H1 (cell line): ENCODE measurements at places on chromosomes 13 and 19. TPM values are rescaled to one million over a fixed set of nuclear protein-coding genes. Genes with fewer than 3 reads are reported as not detected.

SPPL2B gene
- 52.6 and 55.7 TPM in 2 replicates for total RNA-seq

MAMSTR gene
- total RNA-seq = 2.0 and 2.9 TPM in 2 replicates

GARIN5A gene
- 8.1 and 9.1 TPM in 2 replicates for total RNA-seq

TJP3 gene
- 24.6 and 26.1 TPM in 2 replicates for total RNA-seq

FUT1 gene
- 12.2 and 12.9 TPM in 2 replicates for total RNA-seq

DNA sequence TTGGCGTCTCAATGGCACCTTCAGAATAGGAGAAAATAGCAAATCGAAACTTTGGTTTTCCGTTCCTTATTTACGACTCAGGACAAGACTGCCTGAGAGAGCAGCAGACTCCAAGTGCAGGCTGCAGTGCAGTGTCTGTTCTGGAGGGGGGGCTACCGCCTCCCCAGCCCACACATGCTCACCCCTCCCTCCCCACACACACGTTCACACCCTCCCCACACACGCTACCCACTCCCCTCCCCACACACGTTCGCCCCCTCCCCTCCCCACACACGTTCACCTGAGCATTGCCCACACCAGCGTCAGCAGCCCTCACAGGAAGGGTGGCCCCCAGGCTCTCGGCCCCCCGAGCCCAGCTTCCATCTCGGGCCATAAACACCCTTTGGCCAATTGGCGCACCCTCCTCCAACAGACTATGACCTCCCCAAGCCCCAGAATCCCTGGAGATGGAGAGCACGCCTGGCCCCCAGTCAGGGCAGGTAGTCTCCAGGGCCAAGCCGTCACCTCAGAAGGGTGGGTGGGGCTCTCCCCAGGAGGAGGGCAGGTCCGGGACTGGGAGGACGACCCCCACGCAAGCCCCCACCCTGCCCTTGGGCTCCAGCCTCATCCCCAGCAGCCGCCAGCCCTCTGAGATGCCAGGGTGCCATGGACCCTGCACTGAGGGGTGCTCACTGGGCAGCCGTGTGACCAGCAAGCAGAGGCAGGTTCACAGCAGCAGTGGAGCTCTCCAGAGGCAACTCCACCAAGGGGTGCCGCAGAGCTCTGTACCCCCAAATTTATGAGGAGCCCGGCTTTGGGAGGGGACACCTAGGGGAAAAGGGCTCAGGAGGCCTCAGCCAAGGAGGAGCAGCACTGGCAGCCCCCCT lies 27.5 kb downstream of the RASA3 start:
- DNase-seq = no peak

DNA sequence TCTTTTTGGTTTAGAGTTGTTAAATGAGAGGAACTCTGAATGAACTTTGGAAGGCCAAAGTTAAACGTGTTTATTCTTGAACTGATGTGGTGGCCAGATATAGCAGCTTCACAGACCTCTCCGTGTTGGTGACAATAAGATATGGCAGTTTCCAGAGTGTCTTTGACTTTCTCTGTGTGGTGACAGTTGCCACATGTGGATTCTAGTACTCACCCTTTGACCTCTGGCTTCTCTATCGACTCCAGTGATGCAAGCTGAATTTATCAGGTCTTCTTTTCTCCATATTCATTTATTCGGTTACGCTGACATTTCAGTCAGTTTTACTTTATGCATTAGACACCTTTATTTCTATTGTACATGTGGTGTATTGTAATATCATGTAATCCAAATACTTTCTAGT lies 1469.5 kb downstream of the SLITRK1 start:
- DNase-seq = no peak

DNA sequence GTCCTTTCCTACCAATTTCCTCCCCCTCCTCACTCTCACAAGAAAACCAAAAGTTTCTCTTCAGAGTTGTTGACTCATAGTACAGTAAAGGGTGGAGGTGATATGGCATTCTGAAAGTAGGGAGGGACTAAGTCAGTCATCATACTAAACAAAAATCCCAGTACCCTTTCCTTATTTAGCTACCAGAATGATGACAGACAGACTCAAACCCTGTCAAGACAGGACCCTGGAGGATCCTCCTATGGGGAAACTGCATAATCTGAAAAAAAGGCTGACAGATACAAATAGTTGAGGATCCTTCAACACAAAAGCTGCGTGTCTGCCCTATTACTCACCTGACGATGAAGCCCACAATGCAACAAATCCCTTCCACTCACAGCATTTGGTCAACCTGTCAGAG lies 55.5 kb downstream of the CYSLTR2 start:
- DNase-seq = no peak

GRCh38 chr19:39502640-39503417 lies 4.1 kb downstream of the DLL3 start:
- peak; percentile 93 for DNase-seq

DNA sequence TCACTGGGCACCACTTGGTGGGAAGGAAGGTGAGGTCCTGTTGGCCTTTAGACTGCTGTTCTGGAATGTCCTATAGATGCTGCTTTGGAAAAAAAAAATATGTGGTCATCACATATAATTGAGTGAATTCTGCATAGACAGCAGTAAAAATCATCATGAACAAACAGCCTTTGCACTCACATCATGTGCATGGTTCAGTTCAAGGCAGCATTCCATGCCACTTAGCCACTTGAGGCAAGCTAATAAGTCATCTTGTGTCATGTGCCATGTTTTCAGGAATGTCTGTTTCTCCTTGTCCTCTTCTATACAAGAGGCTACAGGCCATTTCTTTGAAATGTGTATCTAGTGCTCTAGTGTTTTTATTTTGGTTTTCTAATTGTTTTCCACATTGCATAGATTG lies 43.9 kb upstream of the TSC22D1 start:
- no peak for DNase-seq

DNA sequence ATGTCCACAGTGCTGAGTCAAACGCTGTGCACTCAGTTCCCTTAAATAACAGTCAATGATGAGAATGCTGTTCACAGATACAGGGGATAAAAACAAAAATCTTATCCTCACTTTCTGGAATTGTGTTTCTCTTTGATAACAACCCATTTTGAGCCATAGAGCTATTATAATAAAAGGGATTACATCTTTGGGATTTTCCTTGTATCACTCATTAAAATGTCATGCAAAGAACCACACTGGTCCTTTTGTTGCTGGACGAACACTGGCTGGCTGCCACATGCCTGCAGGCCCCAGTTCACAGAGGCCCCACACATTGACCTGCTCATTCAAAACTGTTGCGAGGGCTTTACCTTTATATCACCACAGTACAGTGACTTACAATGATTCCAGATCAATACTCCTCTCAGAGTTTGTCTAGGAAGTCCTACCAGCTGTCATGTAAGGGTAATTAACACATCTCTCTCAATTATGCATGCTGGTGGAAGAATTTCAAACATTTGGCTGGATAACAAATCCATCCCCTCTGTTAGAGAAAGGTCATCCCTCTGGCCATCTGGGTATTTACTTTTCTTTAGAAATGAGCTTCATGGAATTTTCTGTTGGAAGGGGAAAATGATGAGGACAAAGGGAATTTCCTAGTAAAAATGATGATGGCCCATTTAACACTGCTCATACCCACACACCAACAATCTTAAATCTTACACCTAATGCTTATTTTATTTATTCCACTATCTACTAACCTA lies 85.9 kb downstream of the MBNL2 start:
- DNase-seq = no peak

DNA sequence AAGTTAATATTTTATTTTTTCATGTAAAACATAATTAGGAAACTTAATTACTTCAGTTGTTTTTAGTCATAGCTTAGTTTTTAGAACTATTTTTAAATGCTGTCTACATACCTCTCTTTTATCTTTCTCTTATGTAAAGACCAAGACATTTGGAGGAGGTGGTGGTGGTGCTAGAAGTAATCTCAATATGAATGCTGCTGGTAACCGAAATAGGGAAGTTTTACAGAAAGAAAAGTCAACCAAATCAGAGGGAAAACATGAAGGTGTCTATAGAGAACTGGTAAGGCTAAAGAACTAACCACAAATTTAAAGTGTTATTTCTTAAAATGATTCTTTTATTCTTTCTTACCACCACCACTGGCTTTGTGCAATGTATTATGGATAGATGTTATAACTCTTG lies 97.3 kb downstream of the TDRD3 start:
- no peak for DNase-seq

DNA sequence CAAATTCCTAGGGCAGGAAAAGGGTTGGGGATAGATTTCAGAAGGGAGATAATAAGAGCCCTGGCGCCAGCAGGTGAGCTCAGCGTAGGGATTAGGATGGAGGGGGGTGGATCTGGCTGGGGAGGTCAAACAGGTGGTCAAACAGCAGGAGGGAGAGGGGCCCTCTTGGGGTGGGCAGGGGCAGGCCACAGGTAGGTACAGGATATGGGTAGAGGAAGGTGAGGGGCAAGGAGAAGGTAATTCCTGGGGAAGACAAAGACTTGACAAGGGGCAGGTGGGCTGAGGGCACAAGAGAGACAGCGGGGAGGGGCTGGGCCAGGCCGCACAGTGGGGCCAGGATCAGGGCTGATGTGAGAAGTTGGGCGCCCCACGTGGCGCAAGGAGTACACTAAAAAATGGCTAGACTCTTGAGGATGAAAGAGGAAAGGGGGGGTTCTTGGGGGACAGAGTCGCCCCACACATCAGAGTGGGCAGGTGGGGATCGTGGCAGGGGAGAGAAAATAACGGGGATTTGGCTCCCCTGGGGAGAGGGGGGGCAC lies 713 bp downstream of the KRI1 start:
- DNase-seq = no peak

DNA sequence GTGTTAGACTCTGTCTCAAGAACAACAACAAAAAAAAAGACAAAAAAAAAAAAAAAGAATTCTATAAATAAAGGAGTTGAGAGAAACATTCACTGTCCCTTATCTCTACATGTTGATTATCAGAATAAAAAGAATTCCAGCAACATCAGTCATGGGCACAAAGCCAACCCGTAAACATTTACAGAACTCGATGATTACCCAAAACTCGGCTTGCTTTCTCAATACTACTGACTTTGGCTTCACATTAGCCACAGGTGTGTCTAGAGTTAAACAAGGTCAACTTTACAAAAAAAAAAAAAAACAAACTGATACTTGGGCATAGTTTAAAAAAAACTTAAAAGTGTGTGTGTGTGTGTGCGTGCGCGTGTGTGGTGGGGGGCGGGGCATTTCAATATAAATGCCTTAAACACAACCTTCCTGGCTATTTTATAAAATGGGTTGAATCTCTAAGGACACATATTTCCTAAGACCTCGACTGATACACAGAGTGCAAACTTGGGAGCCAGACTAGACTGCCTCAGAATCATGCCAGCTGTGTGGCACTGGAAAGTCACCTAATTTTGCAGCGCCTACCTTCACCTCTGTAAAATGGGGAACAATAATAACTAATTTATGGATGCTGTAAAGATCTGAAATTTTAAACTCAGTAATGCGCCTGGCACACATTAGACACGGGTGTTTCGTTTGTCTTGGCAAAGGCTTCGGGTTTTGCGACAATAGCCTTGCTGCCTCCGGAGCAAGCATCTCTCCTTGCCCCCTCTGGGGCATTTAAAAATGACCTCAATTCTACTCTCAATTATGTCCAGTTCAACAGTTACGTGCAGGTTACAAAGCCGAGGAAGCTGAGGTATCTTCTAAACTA lies 922 bp downstream of the EBPL start:
- no peak for DNase-seq

DNA sequence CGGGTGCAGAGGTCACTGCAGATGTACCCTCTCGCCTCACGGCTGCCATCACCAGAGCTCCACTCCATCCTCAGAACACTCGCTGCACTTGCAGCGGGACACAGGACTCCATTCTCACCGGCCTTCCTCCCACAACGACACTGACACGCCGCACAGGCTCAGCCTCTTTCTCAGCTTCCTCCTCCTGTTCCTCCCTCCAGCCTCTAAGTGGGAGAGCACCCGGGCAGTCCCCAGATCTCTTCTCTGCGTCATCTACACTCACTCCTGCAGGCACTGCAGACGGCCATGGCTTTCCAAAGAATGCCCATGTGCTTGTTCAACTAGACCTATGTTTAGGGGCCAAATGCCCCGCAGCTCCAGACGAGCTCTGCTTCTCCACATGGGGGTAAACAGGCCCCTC lies 14.3 kb upstream of the FKRP start:
- DNase-seq = no peak

GRCh38 chr19:21023901-21024300 lies 3.4 kb downstream of the ZNF430 start:
- DNase-seq = no peak

DNA sequence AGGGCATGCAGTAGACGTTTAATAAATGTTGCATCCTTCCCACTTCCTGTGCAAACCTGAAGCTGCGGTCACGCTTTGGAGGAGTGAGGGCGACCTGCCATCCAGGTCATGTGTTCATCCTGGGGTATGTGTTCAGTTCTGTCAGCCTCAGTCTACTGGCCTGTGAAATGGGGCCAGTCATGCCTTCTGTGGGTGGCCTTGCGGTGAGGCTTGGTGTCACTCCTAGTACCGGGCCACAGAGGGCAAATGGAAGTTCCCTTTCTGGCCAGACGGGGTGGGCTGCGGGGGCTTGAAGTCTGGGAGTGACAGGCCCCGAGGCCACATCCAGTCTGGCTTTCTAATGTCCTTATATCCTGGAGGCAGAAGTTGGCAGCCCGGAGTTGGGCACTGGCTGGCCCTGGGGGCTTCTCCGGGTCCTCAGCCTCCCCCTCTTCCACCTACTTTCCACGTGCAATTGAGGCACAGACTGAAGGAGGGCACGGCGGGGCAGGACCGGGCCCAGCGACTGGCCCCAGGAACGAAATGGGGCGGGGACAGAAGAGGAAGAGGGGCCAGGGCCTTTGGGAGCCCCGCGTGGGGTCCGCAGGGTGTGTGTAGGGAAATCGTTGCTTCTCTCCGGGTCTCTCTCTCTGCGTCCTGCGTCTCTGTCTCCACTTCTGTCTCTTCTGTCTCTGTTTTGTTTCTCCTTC lies 11.1 kb downstream of the PDE4A start:
- DNase-seq = no peak

GRCh38 chr19:8501516-8501915 lies 924 bp downstream of the PRAM1 start:
- DNase-seq = no peak

DNA sequence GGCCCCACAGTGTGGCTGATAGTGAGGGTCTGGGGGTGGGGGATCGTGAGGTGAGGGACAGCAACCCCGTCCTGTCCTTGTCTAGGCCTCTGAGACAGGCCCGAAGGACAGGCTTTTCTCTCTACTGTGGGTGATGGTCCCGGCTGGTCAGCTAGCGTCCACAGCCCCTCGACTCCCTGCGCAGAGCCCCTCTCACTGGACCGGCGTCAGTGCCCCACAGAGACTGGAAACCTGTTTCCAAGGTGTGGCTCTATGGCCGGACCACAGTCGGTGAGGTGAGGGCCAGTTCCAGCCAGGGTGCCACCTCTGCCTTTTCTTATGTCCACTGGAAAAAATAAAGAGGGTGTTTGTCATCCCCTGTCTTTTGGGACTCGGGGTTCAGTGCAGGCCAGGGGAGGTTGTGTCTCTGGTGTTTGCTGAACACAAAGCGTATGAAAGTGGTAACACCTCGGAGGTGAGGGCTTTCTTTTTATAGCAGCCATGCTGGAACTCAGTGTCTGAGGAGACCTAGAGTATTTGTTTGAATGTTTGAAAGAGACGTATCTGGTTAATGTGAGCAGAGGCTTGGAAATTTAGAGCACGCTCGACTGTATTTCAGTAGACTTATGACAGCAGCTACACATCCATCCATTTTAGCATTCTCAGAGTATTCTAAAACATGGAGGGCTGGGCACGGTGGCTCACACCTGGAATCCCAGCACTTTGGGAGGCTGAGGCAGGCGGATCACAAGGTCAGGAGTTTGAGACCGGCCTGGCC lies 22.8 kb downstream of the ATP11A start:
- no peak for DNase-seq

- DNase-seq = no peak
These were observed 839 bp downstream of the ESD start for GRCh38 chr13:46796129-46796514.
